ENCODE measurements at places on chromosomes 12 and 14.

GRCh38 chr14:53183611-53184010 lies 30.5 kb upstream of the DDHD1 start:
- no peak for DNase-seq

DNA sequence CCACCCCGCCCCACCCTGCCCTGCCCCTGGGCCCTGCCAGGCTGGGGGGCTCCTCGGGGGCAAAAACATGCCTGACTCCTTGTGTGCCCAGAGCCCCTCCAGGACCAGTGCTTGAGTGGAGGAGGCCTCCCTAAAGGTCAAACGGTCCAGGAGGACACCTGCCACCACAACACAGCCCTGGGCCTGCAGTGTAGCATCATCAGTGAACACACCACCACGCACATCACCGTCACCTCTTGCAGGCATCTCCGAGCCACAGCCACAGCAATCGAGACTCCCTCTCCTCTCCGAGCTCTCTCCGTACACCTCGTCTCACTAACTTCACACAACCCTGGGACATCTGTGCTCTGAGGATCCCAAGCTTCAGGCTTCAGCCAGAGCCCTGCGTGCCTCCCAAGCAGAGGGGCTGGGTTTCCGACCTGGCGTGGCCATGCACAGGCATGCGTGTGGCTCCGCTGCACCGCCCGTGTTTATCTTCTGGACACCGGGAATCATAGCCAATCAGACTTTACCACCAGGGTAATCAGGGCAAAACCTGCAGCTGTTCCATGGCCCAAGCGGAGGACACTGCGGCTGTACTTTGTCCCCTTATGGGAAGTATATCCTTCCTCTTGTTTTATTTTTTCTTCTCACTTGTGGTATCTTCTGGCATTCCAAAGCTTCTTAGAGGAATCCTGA lies 6.2 kb upstream of the DIO3 start:
- DNase-seq = no peak

DNA sequence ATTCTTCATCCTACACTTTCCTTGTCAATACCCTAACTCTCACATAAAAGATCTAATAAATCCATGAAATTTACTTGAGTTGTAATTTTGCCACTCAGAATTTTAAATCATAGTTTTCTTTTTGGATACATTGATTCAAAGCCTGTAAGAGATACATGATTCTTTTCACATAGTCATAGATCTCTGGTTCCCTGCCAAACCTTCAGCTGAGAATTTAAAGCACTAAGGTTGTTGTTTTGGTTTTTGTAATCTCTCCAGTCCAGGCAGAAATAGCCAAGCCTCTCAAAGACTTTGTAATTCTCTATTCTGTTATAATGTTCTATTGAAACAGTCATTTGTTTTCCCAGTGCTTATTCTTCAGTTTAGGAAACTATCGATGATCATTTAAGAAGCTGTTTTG lies 273.9 kb downstream of the TRHDE start:
- DNase-seq = no peak

- DNase-seq = peak; percentile 86
Observed at GRCh38 chr12:102879144-102879763, 37.8 kb downstream of the PAH start.

GRCh38 chr14:67766035-67766680 lies 50.2 kb downstream of the ZFYVE26 start:
- DNase-seq = no peak

- DNase-seq = no peak
Observed at GRCh38 chr14:24310265-24310645, 315 bp downstream of the LTB4R2 start.

GRCh38 chr14:61332658-61333029 lies 11.3 kb downstream of the PRKCH start:
- DNase-seq = no peak

DNA sequence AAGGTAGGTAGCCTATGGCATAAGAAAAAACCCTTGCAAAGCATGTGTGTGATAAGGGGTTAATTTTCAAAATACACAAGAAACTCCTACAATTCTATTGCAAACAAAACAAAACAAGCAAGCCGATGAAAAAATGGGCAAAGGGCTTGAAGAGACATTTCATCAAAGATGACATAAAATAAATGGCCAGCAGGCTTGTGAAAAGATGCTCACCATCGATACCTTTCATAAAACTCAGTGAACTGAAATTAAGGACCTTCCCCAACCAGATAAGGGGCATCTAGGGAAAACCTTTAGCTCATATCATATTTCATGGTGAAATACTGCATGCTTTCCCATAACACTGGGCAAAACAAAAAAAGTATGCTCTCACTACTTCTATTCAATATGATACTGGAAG lies 131.2 kb downstream of the PPM1H start:
- DNase-seq = no peak

GRCh38 chr14:53390008-53390407 lies 236.9 kb upstream of the DDHD1 start:
- no peak for DNase-seq

DNA sequence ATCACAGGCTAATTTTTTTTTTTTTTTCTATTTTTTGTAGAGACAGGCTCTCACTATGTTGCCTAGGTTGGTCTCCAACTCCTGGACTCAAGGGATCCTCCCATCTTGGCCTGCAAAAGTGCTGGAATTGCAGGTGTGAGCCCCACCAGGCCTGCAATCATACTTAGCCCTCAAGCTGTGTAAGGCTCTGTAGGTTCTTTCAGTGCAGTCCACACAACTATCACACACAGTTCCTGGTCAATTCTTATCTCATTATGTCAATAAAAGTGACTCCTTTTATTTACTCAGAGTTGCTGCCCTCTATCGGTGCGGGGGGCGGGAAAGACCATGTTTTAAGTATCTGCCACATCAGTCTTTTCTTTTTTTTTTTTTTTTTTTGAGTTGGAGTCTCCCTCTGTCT lies 29.0 kb downstream of the SLC2A3 start:
- DNase-seq = peak; percentile 61

All from MCF 10A (cell line).